NCI-H187 treated with DMSO at 0.1 percent for 48 hours (cell line): ENCODE measurements at places on chromosomes 12 and 14.

DNA sequence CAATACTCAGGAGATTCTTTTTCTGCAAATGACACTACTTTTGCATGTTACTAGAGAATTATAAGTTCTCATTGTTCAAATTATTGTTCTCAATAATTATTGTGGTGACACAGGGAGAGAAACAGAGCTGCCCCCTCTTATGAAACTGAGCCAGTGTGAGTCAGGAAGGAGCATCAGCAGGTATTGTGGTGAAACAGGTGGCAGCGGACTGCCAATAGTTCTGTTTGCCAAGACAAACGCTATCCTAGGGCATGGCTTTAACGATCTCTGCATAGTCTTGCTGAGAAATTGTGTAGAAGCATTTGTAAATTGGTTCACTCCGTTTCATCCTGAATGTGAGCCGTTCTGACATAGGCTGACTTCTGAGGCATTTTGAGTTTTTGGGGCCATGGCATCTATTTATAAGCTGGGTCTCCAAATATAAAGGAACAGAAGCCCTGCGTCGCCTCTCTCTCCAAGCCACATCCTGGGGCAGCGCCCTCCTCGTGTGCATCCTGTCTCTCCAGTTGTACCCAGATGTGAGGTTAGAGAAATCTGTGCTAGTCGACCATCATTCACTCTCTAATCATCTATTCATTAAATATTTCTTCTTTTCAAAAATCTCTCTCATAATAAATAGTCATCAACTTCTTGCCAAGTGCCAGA, 15.8 kb upstream of the PPP4R4 start:
- no peak for DNase-seq

- no peak for DNase-seq
Observed at GRCh38 chr12:25792031-25792430, 166.5 kb upstream of the RASSF8 start.

DNA sequence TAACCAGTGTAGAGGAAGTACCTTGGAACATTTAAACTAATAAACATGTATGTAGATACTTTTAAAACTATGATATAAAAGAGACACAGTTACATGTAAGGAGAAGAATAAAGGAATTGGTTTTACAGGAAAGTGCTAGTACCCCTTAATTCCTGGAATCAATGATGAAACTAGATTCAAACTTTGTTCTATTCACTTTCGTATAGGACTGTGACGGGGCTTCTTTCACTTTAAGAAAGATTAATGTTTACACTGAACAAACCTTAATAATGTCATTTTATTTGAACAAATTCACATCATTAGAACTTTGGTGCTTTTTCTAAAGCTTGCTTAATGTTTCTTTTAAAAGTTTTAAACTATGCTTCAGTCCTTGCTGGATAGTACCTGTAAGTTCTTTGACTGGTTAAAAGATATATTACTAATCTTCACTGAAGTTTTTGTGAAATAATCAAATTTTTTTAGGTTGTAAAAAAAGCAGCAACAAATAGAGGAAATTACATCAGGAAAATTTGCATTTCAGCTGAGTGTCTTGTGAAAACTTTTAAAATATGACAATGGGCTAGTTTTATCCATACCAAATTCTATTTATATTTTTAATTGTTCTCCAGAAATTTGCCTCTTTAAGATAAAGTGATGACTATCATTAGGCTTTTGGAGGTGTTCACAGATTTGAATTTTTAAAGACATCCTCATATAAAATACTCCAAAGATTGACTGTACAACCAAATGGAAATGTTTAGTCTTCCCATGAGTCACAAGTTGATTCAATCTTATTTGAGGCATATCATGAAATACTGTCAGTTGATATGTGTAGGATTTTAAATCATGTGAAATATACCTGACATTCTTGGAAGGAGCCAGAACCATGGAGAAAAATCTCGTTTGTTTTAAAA, 36.2 kb downstream of the PAPOLA start:
- no peak for DNase-seq

DNA sequence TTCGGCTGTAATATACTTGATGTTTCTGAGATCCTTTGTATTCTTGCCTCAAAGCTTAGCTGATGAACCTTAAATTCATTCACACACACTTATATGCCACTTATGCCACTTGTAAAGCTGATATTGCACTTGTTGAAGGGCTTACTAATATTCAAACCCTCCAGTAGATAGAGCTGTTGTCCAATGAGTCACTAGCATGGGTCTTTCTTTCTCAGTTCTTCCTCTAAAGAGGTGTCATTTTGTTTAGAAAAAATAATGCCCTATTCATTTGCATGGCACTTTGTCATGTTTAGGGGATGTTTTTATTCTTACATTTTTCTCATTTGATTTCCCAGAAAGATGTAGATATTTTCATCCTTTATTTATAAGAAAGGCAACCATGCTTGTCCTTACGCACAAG, 56.4 kb downstream of the MON2 start:
- no peak for DNase-seq

DNA sequence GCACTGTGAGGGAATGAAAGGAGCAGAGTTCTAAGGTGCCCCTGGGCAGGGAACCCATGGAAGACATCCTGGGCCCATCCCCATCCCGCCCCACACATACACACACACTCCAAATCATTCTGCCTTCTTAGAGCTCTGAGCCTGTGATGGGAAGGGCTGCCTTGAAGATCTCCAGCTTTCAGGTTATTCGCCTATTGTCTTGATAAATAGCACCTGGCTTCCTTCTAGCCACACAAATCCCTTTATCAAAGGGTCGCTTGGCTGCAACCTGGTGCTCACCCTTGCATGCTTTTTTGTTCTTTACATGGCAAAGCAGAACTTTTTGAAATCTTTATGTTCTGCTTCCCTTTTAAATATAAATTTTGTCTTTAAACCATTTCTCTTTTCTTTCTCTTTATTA, 112.2 kb upstream of the TMTC1 start:
- DNase-seq: no peak

GRCh38 chr14:26729851-26730250, 132.0 kb upstream of the NOVA1 start:
- no peak for DNase-seq

GRCh38 chr12:93403988-93404803, 26.5 kb downstream of the NUDT4 start:
- DNase-seq: no peak

DNA sequence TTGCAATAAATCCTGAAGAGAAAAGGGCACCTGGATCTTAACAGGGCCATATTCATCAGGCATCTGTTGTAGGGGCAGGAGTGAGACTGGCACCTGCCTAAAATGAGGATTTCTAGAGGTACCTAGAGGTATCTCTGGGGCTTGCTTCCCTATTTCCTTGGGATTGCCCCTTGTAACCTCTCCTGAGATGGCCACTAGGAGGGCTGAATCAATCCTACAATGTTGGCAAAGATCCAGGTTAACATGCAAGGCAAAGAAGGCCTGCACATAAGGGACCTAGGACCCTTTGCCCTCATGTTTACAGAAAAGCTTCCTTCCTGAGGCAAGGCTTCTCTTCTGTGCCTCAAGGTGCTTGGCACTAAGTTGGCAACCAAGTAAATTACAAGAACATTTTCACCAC, 25.8 kb upstream of the CLEC4E start:
- no peak for DNase-seq

DNA sequence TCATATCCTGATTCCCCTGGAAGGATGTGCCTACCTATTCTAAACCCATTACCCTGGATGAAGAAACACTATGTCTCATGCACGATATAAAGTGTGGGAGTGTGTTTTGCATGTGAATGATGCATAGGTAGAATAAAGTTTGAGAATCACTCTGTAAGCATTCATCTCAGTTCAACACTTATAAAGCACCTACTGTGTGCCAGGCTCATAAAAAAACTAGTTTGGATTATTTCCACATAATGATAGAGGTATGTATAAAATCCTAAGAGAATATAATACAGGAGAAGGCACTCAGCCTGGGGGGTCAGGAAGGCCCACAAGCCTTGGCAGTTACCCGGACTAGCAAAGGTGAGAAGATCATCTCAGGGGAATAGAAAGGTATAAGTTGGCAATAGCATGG, 41.1 kb upstream of the BCL2L14 start:
- DNase-seq: no peak

- DNase-seq: no peak
Observed at GRCh38 chr12:104944252-104944651, 13.8 kb downstream of the SLC41A2 start.

DNA sequence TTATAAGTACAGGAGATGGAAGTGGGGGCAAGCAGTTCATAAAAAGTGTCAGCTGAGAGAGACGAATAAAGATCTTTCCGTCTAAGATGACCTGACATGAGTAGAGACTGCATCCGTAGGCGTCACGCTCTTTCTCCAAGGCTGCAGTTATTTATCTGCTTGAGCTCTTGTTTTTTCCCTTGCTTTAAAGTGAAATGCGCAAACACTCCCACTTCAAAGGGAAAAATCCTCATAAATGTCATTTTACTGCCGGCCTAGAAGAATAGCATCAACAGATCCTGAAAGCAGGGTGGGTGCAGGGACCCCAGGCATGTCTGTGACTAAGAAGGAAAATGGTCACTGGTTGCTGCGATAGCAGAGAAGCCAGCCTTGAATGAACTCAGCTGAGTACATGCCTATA, 647.4 kb downstream of the MED13L start:
- no peak for DNase-seq

DNA sequence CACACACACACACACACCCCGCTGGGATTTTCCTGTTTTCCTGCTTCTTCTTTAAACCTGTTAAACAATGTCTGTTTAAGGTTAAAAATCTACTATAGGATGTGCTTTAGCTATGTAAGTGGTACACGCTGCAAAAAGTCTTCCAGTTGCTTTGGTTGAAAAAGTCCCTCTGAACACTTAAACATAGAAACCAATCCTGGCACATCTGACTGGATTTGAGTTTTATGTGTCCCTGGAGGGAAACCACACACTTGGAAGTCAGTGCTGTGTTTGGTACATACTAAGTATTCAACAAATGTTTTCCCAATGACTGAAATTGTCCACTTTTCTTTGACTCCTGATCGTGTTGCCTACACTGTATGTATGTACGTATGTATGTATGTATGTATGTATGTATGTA, 22.0 kb downstream of the CFL2 start:
- DNase-seq: no peak

DNA sequence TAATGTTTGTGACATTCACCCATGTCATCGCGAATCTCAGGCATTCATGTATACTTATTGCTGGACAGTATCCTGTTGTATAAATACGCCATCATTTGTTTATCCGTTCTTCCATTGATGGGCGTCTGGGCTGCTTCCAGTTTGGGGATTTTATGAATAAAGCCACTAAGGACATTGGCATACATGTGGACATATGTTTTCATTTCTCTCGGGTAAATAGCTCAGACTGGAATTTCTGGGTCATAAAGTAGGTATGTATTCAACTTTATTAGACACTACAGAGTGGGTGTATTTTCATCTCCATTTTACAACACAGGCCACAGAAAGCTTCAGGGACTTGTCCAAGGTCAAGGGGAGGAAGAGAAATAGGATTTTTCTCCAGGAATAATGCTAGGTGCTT, 48.9 kb downstream of the HRK start:
- no peak for DNase-seq

DNA sequence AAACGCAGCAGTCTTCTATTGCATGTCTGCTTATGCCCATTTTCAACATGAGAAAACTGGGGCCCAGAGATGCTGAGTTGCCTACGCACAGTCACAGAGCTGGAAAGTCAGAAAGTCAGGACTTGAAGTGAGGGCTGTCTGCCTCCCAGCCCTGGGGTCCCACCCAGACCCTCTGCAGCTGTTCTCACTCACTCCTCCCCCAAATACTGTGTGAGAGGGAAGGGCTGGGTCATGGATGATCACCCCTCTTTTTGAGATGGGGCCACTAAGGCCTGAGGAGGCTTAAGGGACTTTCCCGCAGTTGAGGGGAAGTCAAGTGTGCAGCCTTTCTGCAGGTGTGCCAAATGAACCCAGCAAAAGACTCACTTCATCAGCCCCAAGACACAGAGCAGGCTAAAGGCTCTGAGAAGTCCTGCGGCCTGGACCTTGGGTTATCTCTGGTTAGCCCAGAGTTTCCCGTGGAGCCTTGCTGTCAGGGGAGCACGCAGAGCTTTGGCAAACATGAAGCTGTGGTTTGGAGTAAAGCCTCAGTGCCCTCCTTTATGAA, 18.7 kb downstream of the DTX1 start:
- no peak for DNase-seq

DNA sequence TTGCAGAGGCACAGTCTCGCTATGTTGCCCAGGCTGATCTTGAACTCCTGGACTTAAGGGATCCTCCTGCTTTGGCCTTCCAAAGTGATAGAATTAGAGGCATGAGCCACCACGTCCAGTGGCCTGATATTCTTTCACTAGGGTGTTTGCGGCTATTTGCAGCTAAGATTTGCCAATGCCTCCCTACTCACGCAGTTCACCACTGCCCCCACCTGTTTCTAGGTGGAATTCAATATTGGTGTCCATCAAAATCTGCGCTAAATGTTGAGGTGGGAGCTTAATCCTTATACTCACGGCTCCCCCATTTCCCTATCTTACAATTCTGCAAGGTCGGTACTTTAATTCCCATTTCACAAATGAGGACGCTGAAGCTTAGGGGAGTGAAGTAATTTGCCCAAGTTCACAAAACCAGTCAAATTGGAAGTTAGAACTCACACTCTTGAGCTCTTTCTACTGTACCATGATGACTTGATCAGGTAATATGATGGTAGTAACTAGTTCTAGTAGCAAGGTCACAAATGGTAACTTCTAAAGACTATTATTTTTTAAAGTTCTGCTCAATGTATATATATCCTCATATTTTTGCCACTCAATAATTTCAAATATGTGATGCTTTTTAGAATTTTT, 22.1 kb upstream of the LRRC9 start:
- DNase-seq: peak; percentile 18

DNA sequence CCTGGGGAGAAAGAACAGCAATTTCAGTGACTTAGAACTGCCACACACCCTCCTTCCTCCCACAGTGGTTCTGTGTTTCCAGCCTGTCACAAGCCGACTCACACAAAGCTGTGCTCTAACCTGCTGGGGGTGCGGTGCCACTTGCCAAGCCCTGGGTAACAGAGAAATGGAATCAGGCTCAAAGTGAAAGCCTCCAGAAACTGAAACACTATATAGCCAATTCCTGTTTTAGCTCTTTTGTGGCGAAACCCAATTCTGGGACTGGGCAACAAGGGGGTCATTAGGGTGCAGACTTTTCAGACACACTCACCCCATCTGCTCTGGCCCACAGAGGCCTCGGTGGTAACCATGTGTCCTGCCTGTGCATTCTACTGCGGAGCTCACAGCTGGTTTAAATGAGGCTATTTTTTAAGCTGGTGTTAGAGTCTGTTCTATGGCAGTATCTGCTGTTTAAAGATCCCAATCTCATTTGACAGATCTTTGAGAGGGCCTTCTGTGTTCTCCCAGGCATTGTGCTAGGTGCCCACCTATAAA, 15.2 kb upstream of the ACTR6 start:
- no peak for DNase-seq

- no peak for DNase-seq
Observed at GRCh38 chr12:49789992-49790391, 38.2 kb downstream of the NCKAP5L start.

- DNase-seq: no peak
Observed at GRCh38 chr12:99131751-99132199, 486.7 kb downstream of the APAF1 start.

- no peak for DNase-seq
Observed at GRCh38 chr14:67557118-67557517, 24.0 kb downstream of the PLEKHH1 start.
